ENCODE measurements at places on chromosomes 12 and 14.

GRCh38 chr12:113782873-113783272 lies 183.3 kb downstream of the RBM19 start:
- no peak for DNase-seq

GRCh38 chr14:29216268-29217232 lies 450.0 kb downstream of the FOXG1 start:
- peak; percentile 99 for DNase-seq

GRCh38 chr12:114412825-114413749 lies 7.1 kb upstream of the TBX5 start:
- no peak for DNase-seq

- no peak for DNase-seq
These were observed 38.7 kb upstream of the DUSP6 start for GRCh38 chr12:89390802-89391673.

DNA sequence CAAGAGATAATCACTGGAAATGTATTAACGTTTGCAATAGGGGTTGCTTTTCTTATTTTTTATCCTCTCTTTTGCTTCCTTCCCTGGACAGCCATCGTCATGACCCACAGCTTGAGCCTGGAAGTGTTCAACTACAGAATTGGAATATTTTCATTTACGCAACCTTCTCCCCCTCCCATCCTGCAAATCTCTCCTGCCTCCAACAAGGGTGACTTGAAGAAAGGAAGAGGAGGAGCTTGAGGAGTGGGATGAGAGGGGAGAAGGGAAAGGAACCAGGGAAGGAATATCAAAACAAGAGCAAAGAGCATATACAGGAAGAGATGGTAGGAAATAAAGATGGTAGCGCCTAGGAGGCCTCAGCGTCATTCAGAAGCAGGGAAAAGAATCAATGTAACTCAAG lies 1.6 kb upstream of the MANSC4 start:
- no peak for DNase-seq

GRCh38 chr12:74365178-74365964 lies 172.3 kb upstream of the ATXN7L3B start:
- no peak for DNase-seq

GRCh38 chr14:35934499-35934898 lies 108.4 kb downstream of the BRMS1L start:
- DNase-seq = no peak

DNA sequence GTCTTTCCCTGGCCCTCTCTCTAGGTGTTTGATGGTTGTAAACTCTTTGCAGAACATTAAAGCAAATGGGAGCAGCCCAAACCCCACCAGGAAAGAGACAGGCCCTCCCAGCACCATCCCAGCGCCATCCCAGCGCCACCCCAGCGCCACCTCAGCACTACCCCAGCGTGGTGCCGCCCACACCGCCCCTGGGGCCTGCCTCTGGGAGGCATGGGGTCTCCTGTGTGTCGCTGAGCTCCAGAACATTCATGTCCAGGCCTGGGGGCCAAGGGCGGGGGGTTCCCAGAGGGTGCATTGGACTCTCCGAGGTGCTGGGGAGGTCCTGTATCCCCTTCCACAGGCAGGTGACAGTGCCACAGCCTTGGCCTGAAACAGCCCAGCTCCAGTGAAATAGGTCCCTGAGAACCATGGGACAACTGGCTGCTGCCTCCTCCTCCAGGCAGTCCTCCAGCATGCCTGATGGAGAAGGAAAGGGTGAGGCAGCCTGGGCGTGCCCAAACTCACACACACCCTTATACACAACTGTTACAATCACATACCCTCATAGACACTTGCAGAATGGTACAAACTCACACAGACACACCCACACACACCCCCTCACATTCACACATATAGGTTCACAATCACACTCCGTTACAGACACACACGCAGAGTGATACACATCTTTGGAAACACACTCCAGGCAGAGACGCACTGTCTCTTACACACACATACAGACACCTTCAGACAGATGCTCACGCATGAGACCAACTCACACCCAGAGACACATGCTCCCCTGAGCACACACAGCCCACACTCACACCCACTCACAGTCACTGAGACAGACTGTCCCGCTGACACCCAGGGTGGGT lies 44.4 kb upstream of the NCOR2 start:
- DNase-seq = no peak

DNA sequence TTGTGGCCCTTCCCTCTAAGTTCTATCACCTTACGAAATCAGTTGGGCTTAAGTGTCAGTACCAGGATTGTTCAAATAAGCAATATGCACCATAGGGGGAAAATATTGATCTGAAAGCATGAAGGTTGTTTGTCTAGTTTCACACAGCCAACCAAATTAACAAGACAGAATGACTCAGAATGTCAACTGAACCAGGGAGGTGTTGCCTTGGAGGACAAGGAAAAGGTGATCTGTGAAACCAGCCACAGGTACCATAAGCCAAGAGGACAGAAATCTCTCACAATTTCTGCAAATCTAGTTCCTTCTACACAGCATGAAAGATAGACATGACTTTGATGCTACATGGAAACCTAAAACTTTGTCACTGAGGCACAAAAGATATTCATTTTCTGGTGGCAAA lies 297.9 kb downstream of the BCL11B start:
- DNase-seq = no peak

DNA sequence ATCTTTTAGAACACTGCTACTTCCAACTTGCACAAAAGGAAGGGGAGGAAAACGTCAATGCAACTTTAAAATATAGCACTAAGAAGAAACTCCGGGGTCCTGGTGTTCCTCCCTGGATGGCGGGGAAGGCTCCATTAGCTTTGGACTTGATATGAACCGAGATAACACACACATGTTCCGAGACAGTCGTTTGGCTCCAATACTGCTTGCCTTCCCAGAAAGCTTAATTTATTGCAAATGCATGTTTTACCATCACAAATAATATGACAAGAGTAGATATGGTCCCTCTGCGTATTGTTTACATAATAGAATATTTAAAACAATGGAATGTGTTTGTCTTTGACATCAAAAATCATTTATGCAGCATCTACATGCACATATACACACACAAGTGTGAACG lies 87.6 kb upstream of the CLMN start:
- no peak for DNase-seq

- DNase-seq = no peak
These were observed 9.5 kb downstream of the TRAF3 start for GRCh38 chr14:102786768-102787167.

DNA sequence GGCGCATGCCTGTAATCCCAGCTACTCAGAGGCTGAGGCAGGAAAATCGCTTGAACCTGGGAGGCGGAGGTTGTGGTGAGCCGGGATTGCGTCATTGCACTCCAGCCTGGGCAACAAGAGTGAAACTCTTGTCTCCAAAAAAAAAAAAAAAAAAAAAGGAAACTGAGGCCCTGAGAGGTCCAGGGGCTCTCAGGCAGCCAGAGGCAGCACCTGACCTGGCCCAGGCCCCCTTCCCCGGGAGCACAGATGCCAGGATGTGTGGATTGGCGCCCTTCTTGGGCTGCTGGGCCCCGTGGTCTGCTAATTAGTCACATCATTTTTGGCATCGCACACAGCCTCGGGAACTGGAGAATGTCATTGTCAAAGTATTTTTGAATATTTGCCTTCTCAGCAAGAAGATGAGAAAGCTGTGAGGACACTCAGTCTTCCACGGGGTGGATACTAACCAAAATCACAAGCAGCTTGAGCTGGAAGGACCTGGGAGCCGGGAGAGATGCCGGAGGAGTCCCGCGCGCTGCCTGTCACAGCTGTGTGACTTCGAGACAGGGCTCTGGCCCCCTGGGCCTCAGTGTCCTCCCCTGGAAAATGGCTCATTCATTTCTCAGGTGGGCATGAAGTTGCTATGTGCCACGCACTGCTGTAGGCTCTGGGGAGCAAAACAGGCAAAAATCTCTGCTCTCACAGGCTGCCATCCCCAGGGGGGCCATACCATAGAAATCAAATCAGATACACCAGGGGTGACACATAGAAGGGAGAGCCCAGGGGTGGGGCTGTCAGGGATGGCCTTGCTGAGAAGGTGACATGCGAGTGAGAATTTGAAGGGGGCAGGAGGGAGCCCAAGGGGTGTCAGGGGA lies 12.5 kb upstream of the RCOR1 start:
- DNase-seq = no peak

DNA sequence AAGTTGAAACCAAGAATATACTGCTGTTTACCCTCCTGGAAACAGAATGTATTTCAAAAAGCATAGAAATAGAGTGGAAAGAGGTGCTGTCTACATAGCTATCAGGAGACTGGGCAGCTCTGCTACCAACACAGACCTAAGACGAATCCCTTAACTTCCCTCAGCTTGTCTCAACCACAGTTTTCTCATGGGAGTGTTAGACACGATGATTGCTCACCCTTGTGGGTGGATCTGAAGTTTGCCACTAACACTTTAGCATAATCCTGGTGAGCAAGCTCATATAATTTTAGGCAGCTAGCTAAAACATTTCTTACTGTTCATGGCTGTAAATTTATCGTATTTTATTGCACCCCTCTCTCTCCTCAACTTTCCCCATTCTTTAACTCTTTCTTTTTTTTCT lies 38.5 kb downstream of the C12orf75 start:
- DNase-seq = no peak

GRCh38 chr12:47721431-47721973 lies 3.8 kb downstream of the ENDOU start:
- no peak for DNase-seq
